ENCODE measurements at places on chromosomes 4 and X. TPM values are rescaled to one million over a fixed set of nuclear protein-coding genes. Genes with fewer than 3 reads are reported as not detected.

- DNase-seq: peak; percentile 20
Measured at GRCh38 chrX:39859991-39860861, 237.5 kb downstream of the BCOR start.

DNA sequence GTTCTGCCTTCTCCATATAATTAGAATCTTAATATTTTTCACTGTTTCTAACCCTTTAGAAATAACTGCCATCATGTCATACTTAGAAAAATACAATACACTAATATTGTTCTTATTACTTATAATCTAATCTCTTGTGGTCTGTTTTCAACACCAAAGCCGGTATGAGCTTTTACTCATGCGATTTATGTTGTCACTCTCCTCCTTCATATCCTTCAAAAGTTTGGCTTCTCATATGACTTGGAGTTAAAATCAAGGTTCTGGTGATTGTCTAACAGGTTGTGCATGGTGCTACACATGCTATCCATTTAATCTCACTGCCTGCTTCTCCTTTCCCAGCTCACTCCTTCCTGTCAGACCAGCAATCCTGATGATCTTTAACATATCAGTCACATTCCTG, 1392.9 kb downstream of the ARAP2 start:
- no peak for DNase-seq

GRCh38 chrX:93874554-93874953, 200.5 kb downstream of the FAM133A start:
- DNase-seq: no peak

DNA sequence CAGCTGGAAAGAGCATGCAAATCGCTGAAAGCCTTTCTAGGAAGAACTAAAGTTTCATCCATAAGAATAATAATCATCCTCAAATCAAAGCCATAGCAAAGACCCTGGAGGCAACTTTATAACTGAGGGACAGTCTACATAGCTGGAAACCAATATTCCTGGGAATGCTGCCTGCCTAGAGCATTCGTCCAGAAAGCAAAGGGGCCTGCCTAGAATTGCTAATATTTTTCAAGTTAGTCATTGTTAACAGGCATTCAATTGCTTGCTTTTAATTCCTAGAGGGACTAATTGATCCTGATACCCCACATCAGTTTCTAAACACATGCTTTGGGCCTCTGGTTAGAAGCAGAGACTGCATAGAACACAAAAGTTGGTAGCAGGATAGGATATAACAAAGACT, 4.2 kb upstream of the PPARGC1A start:
- DNase-seq: no peak

GRCh38 chr4:55122235-55122634, 3.2 kb downstream of the KDR start:
- DNase-seq: no peak

DNA sequence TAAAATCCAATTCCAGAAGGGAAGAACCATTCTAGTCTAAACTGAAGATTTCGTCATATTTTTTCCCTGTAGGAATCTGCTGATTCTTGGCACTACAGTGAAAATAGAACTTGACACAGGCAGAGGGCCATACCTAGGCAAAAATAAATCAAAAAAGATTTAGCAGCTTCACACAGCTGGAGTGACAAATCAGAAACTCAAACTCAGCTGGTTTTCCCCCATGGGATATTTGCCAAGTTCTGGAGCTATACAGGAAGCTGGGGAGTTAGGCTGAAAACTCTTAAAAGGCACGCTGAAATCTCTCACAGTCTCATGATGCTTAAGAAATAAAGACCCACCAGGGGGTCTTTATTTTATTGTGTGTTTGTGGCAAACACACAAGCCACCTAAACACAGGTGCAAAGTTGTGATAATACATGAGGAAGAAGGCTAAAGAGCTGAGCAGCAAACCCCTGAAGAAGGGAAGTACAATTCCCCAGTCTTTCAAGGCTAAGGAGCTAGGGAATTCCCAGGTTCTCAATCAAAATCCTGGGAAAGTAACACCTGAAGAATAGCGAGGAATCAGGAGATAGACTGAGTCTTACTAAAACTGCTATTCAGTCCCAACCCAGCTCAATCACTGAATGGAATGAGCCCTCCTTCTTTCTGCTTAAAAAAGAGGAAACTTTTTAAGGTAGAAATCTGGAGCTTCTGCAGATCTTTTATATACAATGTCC, 32.1 kb upstream of the BEND2 start:
- DNase-seq: no peak

DNA sequence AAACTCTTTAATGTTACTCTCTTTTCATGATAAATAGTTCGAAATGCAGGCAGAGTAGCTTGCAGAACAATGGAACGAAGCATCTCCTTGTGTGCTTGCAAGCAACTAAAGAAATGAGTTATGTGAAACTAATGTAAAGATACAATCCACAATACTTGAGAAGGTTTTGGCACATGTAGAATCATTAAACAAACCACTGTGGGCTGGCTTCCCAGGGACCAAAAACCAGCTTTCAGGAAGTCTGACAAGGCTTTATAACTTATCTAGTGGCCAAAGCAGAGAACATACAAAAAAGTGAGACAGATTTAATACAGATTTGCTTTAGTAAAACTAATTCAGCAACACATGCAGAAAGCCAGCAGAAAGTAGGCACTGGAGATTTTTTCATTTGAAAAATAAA, 1673.8 kb upstream of the AGA start:
- DNase-seq: no peak

DNA sequence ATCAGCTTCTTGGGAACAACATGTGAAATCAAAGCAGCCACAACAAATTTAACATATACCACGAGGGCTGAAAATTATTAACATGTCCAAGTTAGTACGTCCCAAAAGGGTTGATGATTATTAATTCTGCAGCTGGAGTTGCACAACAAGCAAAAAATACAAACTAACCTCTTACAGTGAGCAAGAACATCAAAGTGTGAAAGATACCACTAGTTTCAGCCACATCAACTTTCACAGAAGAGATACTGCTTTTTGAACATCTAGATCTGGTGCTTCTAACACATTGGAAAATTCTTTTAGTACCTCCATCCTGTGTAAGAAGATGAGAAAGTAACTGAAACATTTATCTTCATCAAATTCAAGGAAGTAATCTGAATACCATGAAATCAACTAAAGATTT, 334.1 kb downstream of the PCDH7 start:
- DNase-seq: no peak

DNA sequence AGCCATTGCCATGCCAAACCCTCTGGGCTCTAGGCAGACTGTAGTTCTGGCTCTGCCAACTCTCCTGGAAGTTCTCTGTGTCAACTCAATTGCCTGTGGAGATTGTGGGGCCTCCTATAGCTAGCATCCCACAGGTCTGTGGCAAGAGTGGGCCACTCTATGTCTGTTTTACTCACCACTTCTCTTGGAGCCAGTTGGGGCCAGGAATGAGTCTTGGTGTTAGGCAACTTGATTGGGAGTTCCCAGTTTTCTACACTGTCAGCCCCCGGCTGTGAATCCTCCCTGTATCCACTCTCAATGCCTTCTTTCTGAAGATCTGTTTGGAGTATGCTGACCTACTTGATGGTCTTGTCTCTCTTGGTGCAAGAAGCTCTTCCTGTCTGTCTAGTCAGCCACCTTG, 48.2 kb upstream of the EPGN start:
- DNase-seq: no peak

GRCh38 chr4:172169871-172170270, 356.7 kb downstream of the GALNTL6 start:
- DNase-seq: no peak

- DNase-seq: no peak
Measured at GRCh38 chr4:101774807-101775206, 15.7 kb upstream of the BANK1 start.

GRCh38 chr4:8832113-8832915, 39.3 kb downstream of the HMX1 start:
- DNase-seq: no peak

- peak; percentile 44 for DNase-seq
Measured at GRCh38 chr4:185202984-185203485, 765 bp downstream of the CFAP97 start.

- no peak for DNase-seq
Measured at GRCh38 chrX:39633293-39633692, 464.5 kb downstream of the BCOR start.

- DNase-seq: no peak
Measured at GRCh38 chr4:42428036-42428435, 30.7 kb downstream of the SHISA3 start.

DNA sequence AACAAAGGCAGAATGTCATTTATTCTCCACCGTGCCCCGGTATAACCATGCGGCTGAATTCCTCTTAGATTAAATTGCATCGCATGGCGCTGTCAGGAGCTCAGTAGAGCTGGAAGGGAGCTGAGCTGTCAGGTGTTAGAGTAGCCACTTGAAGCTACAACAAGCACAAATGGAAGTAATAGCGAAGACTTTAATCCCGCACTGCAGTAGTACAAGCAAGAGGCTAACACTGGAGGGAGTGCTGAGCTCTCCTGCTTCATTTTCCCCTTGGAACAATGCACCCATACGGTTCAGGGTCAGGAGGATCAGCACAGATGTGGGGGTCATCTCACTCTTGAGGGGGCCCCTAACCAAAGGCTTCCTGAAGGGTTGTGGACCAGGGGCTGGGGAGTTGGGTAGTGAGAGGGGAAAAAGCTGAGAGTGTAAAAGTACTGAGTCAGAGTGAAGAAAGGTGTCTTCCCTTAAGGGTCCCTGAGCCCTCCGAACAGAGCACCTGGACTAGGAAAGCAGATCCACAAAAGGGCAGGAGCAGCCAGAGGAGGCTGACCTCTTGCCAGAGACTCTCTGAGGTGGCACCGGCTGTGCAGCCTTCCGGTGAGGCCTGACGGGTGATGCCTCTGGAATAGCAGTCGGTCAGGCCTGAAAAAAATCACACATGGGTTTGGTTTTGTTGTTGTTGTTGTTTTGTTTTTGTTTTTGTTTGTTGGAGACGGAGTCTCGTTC, 36.0 kb upstream of the CBR4 start:
- DNase-seq: peak; percentile 38

DNA sequence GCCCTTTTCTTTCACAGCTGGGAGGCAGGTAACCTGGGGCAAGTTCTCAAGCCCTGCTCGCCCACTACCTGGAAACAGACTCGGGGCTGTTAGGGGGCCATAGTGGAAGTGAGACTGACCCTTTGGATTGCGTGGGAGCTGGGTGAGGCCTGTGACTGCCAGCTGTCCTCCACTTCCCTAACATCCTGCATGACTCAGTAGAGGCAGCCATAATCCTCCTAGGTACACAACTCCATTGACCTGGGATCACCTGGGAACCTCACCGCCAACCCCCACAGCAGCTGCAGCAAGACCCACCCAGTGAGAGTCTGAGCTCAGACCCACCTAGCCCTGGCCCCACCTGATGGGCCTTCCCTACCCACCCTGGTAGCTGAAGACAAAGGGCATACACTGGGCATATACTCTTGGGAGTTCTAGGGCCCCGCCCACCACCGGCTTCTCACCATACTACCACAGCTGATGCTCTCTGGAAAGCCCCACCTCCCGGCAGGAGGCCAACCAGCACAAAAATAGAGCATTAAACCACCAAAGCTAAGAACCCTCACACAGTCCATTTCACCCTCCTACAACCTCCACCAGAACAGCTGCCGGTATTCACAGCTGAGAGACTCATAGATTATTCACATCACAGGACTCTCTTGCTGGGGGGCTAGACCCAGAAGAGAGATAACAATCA, 61.1 kb upstream of the DCTD start:
- DNase-seq: no peak

DNA sequence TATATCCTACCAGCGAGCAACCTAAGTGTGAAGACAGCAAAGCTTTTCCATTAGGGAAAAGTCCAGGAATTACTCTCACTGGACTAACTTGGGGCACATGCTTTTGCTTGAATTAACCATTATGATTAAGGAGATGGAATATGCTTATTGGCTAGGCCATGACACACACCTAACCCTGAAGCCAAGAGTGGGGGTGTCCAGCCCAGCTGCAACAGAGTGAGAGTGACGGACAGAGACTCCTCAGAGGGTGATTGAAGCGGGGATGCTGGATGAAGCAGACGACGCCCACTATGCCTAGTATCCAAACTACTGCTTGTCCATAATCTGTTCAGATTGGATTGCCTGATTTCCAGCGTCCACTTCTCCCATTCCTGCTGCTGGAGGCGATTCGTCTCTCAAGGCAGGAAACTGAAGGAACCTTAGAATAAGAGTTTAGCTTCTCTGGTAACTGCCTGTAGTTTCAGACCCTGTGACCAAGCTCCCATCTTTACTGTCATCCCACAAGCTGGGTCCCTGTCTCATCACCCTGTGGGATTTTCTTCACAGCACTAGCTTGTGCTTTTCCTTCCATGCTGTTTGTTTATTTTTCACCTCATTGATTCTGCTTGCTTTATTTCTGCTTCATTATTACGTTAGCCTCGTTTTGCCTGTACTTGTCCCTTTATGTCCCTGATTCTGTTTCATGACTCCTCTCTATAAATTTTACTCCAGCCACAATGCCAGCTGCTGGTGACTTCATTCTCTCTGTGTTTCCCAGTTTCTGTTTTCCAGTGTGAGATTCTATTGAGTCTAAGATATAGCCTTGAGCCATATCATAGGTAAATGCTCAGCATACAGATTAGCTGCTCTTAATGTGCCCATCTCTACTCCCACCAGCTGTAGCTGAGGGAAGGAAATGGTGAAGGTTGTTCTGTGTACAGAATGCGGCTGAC, 19.0 kb downstream of the FAM47E start:
- DNase-seq: no peak

GRCh38 chr4:15413010-15413622, 14.7 kb upstream of the C1QTNF7 start:
- DNase-seq: no peak

GRCh38 chrX:48694776-48695533, 1.6 kb upstream of the SUV39H1 start:
- no peak for DNase-seq

- no peak for DNase-seq
Measured at GRCh38 chr4:125650557-125650956, 335.8 kb downstream of the FAT4 start.

- DNase-seq: no peak
Measured at GRCh38 chr4:153211986-153212728, 7.9 kb downstream of the TRIM2 start.

- DNase-seq: peak; percentile 22
Measured at GRCh38 chr4:189090174-189090814, 850.4 kb upstream of the FRG1 start.

DNA sequence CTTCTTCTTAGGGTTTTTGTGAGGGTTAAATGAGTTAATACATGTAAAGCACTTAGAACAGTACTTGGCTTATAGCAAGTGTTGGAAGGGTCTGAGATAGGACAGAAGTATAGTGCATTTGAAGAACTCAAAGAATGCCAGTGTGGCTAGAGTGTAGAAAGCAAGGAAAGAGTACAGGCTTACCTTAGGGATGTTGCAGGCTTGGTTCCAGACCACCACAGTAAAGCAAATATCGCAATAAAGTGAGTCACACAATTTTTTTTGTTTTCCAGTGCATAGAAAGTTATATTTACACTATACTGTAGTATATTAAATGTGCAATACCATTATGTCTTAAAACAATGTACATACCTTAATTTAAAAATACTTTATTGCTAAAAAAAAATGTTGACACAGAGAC, 41.3 kb downstream of the KIF4A start:
- DNase-seq: no peak

- no peak for DNase-seq
Measured at GRCh38 chr4:18511727-18512126, 490.2 kb upstream of the LCORL start.

The APLN gene
- total RNA-seq: 0.20 TPM

The HERC5 gene
- total RNA-seq: 9.1 TPM

The MFAP3L gene
- 10.4 TPM for total RNA-seq

The CLIC2 gene
- total RNA-seq: 55.8 TPM

The OTC gene
- 0.33 TPM for total RNA-seq

The ASB12 gene
- not detected for total RNA-seq

The OSTC gene
- total RNA-seq: 92.6 TPM

The TSPYL2 gene
- total RNA-seq: 30.9 TPM

The NLGN4X gene
- total RNA-seq: 0.45 TPM

The SORCS2 gene
- total RNA-seq: 2.5 TPM

The SUPT20HL2 gene
- total RNA-seq: not detected

The CFP gene
- 1.3 TPM for total RNA-seq

The EDNRA gene
- 6.1 TPM for total RNA-seq

Data from thyroid gland (tissue), 4 donors.